Activated CD4-positive, alpha-beta T cell treated with anti-CD3 and anti-CD28 coated beads for 48 hours (primary cell): ENCODE measurements at places on chromosomes 11 and 22.

DNA sequence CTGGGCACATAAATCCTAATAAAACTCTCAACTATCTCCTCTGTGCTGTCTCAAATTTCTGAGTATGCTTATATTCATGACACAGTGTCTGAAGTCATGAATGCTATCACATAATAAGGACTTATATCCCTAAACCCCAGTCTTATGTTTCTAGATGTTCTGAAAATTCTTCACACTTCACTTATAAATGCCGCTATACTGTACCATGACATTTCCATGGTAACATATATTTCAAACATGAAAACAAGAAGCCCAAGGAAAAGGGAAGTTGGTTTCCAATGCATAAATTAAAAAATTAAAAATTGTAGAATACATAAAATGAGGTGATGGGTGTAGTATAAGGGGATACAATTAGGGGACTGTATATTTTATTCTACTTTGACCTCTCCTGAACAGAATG is 11.7 kb downstream of the GVQW3 start:
- DNase-seq: no peak

- DNase-seq: peak; percentile 56
Measured at GRCh38 chr11:14644226-14645014, 816 bp downstream of the PDE3B start.

- DNase-seq: no peak
Measured at GRCh38 chr11:27963370-27963769, 144.6 kb downstream of the KIF18A start.

DNA sequence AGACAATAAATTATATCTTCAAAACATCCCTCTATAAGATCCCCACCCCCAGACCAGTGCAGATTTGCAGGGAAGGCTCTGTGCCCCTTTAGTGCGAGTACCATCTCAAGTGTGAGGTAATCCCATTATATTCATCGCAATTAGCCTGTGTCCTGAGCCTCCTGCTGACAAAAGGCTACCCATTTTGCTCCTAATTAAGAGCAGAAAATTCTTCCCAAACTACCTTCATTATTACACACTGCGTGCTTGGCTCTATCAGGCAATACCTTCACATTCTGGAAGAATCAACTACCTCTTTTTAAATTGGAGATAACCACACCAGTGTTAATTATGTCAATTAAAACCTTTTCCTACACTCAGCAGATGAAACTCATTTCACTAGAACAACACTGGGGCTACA is 1133.4 kb upstream of the CCDC90B start:
- DNase-seq: no peak

DNA sequence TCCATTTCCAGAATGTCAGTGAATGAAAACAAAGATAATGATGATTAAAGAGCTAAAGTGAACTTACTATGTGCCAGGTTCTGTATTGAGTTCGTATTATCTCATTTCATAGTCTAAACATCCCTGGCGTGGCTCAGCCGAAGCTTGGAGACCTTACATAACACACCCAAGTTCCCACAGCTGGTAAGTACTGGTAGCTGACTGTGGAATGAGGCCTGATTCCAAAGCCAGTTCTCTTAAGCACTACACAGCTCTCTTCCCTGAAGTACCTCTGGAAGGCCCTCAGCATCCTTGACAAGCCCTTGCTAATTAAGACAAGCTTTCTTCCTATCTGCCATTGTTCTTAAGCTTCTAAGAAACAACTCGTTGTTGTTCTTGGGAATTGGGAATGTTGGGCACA is 28.6 kb upstream of the NCAM1 start:
- DNase-seq: no peak

GRCh38 chr11:95352733-95353346 is 121.8 kb upstream of the SESN3 start:
- DNase-seq: no peak

DNA sequence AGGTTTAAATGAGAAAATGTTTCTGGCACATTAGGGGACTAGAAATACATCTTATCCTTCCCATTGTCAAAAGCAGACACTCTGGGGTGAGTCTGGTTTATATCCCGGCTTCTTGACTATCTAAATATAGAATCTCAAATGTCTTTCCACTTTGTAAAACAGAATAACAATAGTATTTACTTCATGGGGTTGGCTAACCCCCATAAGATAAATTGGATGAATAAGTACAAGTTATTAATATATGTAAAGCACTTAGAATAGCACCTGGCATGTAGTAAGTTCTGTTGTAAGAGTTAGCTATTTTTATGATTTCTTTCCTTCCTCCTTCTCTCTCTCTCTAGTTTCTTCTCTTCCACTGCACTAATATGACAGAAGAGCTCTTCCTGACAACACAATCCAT is 499.1 kb downstream of the INSC start:
- DNase-seq: no peak

DNA sequence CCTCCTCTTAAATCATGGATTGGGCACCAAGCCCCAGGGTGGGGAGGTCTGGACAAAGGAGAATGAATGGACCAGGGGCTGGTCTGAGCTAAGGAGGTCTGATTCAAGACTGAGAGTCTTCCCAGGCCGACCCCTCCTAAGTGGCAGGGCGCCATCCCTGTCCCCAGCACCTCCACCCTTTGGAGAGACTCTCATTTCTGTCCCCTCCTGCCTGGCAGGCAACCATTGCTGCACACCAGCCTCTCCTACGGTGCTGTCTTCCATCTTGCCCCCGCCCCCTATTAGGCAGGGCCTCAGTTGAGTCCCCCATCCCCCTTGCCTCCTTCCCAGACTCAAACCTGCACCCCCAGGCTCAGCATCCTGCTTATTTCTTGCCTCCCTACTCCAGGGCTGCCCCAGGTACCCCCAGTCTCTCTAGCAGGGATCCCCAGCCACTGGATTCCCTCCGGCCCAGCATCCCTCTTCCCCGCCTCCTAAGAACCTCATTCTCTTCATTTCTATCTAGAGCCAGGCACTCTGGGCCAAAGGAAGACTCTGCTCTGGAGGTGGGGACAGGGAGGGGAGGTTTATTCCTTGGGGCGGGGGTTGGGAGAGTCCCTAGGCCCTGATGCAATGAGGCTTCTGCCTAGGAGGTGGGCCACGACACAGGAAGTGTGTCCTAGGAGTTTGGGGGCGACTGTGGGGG is 1.7 kb upstream of the RCOR2 start:
- no peak for DNase-seq

DNA sequence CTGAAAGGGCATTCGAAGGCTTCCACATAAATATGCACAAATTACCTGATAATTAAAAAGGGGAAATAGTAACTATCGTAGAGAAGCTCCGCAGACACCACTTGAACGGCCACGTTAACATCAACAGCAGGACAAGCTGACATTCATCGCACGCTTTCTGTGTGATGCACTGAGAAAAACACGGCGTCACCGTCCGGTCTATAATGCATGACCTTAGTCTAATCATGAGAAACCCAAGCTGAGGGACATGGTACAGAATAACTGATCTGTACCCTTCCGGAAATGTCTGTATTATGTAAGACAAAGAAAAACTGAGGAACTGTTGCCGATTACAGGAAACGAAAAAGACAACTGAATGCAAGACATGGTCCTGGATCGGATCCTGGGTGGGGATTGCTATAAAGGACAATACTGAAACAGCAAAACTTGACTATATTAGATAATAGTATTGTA is 678 bp upstream of the RANGAP1 start:
- peak; percentile 58 for DNase-seq

DNA sequence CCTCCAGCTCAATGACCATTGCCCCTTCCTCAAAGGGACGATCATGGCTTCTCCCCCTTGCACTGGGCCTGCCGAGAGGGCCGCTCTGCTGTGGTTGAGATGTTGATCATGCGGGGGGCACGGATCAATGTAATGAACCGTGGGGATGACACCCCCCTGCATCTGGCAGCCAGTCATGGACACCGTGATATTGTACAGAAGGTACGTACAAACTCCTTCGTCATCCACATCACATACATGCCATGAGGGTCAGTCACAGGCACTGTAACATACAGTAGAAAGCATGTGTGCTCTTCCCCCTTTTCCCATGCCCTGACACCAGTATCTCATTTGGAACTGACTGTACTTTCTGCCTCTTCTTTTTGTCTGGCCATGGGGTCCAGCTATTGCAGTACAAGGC is 4.0 kb downstream of the TAF10 start:
- no peak for DNase-seq

GRCh38 chr11:117191680-117192400 is 7.3 kb upstream of the TAGLN start:
- no peak for DNase-seq

DNA sequence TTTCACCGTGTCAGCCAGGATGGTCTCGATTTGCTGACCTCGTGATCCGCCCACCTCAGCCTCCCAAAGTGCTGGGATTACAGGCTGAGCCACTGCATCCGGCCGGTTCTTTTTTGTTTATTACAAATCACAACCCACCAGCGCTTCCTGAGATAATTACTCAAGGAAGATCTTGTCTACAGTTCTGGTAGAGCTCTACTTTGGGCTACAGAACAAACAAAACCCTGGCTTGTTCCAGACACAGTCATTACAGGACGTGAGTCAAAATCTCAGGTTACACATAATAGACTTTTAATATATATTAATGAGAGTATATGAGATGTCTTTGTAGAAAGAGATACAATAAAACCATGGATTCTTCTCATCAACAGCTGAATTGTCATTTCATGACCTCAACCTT is 42.8 kb upstream of the NUP50 start:
- DNase-seq: no peak

GRCh38 chr11:101127197-101127698 is 2.4 kb downstream of the PGR start:
- no peak for DNase-seq

DNA sequence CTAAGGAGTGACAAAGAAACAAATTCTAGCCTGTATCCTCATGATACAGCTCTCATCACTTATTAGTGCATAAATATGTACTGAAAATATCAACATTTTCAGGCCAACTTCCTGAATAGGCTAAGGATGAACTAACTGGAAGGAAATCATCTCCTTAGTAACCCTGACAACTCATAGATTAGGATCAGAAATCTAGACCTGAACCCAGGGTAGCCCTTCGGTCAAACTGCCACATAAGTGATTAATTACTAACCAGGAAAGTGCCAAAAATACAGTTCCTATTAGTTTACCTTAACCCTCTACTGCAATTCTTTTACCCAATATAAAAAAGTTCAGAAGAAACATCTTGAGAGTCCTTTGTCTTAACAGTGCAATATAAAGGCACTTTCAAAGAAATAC is 40.0 kb downstream of the AMBRA1 start:
- DNase-seq: no peak

DNA sequence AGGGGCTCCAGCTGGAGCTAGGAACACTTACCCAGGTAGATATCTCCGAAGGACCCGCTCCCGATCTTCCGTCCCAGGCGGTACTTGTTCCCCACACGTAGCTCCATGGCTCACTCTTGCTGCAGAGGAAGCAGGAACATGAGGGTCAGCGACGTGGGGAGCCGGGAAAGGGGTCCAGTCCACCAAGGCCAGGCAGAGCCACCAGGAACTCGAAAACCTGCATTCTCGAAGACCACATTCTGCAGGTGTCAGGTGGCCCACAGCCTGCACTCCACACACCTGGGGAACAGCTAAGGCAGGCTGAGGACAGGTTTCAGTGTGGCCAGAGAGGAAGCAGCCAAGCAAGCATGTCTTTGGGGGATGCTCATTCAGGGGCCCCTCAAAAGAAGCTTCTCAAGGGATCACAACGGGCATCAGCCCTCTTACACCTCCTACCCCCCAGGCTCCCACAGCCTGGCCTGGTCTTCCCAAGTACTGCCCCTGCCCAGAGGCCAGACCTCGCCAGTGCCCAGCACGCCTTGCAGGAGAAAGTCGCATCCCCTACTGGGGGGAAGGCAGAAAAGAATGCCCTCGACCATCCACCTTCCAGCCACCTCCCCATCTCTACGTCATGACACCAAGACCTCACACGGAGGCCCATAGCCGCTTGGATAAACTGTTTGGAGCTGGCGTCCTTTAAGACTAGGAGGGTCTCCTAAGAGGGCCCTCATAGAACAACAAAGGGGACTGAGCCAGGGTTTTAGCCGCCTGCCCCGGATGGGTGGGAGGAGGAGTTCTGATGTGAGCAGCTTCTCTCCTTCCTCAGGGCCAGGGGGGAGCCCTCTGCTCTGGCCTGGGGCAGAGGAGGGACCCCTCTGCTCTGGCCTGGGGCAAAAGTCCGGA is 2.9 kb downstream of the CSNK1E start:
- no peak for DNase-seq

GRCh38 chr11:46889689-46890475 is 28.5 kb downstream of the LRP4 start:
- DNase-seq: peak; percentile 82

DNA sequence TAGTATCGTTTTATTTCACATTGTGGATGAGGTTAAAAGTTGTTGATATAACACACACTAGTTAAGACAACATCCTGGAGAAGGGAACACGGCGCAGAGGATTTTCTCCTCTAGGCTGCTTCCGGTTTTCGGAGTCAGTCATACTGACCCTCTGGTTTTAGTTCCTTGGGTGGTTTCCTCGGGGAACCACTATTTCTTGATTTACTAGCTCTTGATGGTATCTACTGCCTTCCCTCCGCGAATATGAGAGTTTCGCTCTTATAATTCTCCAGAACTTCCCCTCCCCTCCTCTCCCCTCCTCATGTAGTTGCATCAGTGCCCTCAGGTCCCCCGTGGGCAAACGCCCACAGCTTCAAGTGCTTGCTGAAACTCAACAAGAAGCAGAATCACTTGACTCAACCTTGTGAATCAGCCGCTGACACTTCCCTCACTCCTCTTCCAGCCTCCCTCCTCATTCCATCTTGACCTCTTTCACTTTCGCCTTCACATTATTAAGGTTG is 15.9 kb upstream of the APOBEC3A start:
- DNase-seq: peak; percentile 86

DNA sequence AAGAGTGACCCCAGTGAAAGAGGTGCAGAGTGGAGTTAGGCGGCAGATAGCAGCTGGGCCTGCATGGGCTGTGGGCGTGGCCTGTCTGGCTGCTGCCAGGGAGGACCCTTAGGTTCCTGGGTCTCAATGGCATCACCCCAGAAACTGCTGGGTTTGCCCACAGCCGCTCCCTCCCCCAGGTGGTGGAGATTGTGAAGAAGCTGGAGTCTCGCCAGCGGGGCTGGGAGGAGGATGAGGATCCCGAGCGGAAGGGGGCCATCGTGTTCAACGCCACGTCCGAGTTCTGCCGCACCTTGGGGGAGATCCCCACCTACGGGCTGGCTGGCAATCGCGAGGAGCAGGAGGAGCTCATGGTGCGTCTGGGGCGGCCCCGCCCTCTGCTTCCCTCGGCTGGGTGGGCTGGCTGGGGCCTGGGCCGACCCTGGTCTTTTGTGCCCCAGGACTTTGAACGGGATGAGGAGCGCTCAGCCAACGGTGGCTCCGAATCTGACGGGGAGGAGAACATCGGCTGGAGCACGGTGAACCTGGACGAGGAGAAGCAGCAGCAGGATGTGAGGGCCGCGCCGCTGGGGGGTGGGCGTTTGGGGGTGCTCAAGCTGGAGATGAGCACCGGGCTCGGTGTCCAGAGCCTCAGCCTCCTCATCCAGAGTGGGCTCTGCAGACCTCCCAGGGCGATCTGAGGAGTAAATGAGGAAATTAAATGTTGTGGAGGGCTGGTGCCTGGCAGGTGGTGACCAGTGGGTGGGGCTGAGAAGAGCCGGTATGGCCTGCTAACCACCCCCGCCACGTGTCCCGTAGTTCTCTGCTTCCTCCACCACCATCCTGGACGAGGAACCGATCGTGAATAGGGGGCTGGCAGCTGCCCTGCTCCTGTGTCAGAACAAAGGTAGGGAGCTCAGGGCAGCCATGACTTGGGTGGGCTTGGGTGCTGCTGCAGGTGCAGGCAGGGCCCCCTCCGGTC is 15.0 kb downstream of the SART1 start:
- no peak for DNase-seq

- no peak for DNase-seq
Measured at GRCh38 chr11:43898574-43898973, 17.9 kb downstream of the ALKBH3 start.
